Dermis blood vessel endothelial cell (primary cell): ENCODE measurements at places on chromosomes 7 and 10.

GRCh38 chr10:78640796-78641636 is 427.8 kb upstream of the ZMIZ1 start:
- DNase-seq = no peak

- DNase-seq = no peak
Measured at GRCh38 chr10:74882427-74882826, 56.0 kb downstream of the KAT6B start.

- no peak for DNase-seq
Measured at GRCh38 chr7:87511510-87511909, 36.0 kb upstream of the ABCB4 start.

DNA sequence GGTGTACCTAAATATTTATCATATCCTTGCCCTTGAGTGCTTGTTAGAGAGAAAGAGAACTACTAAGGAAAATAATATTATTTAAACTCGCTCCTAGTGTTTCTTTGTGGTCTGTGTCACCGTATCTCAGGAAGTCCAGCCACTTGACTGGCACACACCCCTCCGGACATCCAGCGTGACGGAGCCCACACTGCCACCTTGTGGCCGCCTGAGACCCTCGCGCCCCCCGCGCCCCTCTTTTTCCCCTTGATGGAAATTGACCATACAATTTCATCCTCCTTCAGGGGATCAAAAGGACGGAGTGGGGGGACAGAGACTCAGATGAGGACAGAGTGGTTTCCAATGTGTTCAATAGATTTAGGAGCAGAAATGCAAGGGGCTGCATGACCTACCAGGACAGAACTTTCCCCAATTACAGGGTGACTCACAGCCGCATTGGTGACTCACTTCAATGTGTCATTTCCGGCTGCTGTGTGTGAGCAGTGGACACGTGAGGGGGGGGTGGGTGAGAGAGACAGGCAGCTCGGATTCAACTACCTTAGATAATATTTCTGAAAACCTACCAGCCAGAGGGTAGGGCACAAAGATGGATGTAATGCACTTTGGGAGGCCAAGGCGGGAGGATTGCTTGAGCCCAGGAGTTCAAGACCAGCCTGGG is 11.4 kb downstream of the SERPINE1 start:
- DNase-seq = peak; percentile 98

DNA sequence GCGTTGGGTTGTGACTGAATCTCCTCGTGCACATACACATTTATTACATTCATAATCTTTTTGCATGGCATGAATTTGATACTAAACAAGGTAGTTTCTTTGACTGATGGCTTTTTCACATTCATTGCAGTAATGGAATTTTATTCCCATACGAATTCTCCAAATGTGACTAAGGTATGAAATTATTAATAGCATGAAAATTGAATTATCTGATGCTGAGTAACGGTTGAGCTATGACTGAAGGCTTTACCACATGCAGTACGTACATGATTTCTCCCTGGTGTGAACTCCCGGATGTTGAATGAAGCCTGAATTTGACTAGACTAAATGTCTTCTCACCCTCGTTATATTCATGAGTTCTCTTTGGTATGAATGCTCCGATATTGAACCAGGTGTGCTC is 104.4 kb upstream of the C1GALT1 start:
- no peak for DNase-seq

- no peak for DNase-seq
Measured at GRCh38 chr7:55306331-55306730, 58.8 kb upstream of the LANCL2 start.

- DNase-seq = no peak
Measured at GRCh38 chr10:48611133-48611532, 6.3 kb upstream of the ARHGAP22 start.

- DNase-seq = no peak
Measured at GRCh38 chr10:77823811-77824542, 102.6 kb downstream of the DLG5 start.

- DNase-seq = peak; percentile 86
Measured at GRCh38 chr10:27783660-27784059, 38.0 kb upstream of the MKX start.

DNA sequence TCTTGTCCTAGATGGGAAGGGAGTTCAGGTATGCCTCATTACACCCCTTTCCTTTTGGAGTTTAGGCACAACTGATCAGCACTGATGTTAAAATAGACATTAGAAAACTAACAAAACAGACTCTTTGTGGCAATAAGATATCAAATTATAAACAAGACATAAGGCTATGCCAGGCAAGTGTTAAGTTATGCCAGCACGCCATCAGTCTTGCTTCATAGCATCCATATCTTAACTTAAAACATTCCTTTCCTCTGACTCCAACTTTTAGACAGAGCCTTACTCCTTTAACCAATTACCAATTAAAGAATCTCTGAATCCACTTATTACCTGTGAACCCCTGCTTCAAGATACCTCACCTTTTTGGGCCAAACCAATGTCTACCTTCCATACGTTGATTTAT is 126.2 kb upstream of the ETV1 start:
- DNase-seq = no peak

GRCh38 chr10:121942749-121943416 is 15.1 kb upstream of the ATE1 start:
- DNase-seq = peak; percentile 97

DNA sequence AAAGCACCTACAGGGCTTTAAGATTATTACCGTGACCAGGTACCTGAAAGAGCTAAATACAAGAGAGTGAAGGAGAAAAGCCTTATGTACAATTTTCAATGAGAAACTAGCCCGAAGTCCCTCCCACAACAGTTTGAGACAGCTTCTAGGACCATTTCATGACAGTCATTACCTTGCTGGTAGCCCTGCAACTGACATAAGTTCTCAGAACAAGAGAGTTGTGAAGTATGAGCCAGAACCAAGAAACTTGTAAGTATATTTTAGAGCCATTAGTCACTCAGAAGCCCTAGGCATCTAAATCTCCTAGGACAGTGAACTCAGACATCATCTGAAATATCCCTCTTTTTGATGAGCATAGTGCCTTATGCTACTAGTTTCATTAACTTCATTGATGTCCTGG is 792.1 kb downstream of the GRM8 start:
- no peak for DNase-seq

DNA sequence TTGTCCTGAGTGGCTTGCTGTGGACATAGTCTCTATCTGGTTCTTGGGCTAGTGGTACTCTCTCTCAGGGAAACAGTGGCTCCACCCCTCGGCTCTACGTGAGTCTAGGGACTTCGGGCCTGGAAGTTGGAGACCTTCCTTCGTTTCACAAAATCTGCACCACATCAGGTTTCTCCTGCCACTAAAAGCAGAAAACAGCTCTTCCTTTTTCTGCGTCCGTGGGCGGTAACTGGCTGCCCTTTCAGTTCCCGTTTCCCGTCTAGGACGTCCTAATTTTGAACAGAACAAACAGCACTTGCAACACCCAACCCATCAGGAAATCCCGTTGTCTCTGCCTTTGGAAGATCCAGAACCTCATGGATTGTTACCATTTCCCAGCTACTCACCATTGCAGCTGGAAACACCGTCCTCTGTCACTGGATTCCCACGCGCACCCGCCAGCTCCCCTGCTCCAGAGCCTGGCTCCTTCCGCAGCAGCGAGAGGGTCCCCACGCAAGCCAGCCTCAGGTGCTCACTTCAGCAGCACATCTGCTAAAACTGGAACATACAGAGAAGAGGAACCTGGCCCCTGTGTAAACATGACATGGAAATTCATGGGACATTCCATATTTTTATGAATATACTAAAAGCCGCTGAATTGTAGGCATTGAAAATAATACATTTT is 311.4 kb upstream of the AKR1E2 start:
- peak; percentile 20 for DNase-seq

- peak; percentile 82 for DNase-seq
Measured at GRCh38 chr7:29102558-29103151, 43.7 kb downstream of the CPVL start.

- no peak for DNase-seq
Measured at GRCh38 chr7:26182706-26183105, 17.8 kb downstream of the HNRNPA2B1 start.

DNA sequence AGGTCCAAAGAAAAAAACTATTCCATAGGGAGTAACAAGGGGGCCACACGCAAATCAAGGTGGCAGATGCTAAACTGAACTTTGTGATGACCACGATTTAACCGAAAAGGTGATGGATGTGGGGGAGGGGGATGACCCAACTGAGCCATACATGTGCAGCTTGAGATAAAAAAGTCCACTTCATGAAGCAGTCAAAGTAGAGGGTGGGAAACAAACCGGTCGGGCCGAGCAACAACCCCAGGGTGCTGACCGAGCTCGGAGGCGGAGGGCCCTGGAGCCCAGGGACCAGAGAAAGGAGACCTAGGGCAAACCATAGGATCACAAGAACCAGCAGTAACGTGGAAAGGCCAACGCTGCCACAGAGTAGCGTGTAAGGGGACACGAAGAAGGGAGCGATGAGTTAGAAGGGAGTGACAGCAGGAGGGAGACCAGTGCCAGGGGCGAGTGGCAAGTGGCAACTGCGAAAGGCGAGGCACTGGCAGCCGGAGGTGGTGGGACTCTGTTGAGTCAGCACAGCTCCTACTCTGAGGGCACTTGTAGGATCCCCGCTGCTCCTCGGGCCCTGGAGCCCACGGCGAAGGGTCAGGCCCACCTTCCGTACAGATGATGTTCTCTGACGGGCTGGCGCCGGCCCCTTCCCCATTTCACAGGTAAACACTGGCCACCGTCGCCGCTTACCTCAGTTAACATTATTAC is 540 bp downstream of the SNX13 start:
- DNase-seq = peak; percentile 56

DNA sequence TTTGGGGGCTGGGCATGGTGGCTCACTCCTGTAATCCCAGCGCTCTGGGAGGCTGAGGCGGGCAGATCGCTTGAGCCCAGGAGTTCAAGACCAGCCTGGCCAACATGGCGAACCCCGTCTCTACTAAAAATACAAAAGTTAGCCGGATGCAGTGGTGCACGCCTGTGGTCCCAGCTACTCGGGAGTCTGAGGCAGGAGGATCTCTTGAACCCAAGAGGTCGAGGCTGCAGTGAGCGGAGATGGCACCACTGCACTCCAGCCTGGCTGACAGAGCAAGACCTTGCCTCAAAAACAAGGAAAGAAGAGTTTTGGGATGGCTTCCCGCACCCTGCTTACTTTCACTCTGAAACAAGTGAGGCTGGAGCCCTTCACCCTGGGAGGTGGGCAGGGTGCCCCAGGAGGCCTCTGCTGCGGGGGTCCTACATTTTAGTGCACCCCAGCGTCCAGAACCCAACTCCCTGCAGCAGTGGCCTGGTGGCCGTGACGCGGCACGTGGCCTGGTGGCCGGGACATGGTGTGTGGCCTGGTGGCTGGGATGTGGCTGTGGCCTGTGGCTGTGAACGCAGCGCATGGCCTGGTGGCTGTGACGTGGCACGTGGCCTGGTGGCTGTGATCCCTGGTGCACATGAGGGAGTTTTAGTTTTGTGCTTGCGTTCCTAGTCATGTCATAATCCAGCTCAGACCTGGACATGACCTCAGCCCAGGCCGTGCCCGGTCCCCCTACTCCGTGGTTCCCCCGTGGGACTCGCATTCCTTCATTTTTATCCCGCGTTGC is 9.3 kb downstream of the KNDC1 start:
- DNase-seq = no peak
